SW 1271 (cell line): ENCODE measurements at places on chromosomes 6 and 20.
A peak's percentile ranks its signal among the peaks of the same experiment; 100 is the strongest.

DNA sequence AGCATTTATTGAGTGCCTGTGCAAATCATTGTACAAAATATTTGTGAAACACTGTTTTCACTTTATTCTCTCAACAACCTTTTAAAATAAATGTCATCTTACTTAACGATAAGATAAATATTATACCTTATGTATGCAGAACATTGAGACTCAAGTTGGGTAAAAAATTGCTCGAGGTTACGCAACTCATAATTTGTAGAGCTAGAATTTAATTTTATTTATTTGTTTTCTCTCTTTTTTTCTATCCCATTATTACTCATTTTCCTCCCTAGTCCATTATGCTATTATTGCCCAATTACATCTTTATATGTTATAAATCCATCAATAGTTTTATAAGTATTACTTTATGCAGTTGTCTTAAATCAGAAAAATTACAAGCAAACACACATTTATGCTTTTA lies 77.4 kb upstream of the ELOVL5 start:
- DNase-seq = no peak

- DNase-seq = no peak
Measured at GRCh38 chr6:45477790-45478189, 100.1 kb upstream of the SUPT3H start.

DNA sequence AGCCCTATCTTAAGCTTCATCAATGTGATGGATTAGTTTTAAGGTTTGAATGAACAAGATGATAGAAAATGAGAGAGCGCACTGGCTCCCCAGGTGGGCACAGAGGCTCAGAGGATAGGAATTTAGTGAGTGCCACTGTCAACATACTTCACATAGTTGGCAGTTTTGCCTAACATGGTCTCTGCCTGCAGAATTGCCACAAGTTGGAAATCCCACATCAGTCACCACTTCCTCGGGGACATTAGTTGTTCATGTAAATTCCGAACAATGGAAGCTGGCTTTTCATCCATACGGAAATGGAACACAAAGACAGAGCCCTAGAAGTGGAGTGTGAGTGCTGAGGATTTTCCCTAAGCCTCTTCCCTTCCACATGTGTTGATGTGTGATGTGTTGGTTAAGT lies 123.9 kb upstream of the PHACTR1 start:
- DNase-seq = peak; percentile 59

DNA sequence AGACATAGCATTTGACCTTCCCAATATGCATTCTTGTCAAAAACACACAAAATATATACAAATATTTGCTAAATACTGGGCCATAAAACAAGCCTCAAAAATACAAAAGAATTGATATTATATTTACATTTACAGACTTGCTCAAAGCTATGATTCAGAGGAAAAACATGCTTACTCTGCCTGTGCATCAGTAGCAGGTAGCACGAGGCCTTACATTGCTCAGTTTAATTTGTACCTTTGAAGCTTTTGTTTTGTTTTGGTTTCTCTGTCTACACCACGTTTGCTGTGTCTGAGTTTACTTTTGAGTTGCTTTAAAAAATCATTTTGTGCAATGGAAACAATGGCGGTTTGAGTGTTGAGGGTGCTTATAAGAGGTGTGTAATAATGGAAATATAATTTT lies 99.3 kb downstream of the PHF3 start:
- no peak for DNase-seq

DNA sequence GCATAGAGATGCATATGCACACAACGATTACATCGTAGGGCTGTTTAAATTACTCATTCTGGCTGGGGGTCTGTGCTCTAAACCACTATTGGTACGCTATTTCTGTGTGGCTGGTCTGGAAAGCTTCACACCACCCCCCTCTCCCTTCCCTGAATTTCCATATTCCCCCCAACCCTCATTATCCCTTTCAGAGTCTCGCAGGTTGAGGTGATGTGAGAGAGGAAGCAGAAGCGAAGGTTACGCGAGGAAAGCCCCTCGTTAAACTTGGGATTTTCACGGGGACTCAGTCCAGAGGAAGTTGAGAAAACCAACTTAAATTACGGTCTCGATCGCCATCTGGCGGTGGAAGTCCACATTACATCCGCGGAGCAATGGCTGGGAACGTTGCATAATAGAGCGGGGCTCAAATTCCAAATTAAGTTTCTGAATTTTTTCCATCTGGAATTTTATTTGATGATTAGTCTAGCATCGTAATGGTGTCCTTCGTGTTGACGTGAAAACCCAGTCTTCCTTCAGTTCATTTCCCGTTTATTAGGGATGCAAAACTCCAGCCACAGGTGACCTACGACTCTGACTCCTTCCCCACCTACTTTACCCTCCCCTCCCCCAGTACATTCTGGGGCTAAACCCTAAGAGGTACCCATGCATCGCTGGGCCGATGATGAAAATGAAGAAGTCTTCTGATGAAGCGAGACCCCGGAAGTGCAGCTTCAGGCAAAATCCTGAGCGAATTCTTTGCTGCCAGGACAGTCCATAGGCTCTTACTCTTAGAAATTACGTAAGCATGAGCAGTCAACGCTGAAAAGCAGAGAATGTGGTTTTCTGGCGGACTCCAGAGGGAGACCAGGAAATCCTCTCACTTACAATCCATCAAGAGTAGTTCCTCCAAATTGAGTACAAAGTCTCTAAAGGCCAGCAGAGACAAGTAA lies 19.7 kb downstream of the HLA-DOB start:
- DNase-seq = peak; percentile 31

DNA sequence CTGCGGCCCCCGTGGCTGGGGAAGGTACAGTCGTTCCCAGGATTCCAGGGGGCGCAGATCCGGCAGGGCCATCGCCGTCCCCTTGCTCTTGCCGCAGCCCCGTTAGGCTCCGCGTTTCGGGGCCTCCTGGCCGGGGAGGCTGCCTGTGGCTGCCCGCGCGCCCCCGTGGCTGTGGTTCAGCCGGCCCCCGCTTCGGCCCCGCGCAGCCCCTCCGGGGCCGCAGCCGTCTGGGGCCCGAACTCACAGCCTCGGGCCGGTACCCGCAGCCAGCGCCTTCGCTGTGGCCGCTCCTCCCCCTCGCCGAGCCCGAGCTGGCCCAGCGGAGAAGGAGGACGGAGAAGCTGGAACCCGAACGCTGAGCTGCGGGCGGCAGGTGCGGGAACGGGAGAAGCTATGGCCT lies 1826.9 kb upstream of the DEFB115 start:
- no peak for DNase-seq

- DNase-seq = no peak
Measured at GRCh38 chr6:15299430-15300131, 53.7 kb downstream of the JARID2 start.

DNA sequence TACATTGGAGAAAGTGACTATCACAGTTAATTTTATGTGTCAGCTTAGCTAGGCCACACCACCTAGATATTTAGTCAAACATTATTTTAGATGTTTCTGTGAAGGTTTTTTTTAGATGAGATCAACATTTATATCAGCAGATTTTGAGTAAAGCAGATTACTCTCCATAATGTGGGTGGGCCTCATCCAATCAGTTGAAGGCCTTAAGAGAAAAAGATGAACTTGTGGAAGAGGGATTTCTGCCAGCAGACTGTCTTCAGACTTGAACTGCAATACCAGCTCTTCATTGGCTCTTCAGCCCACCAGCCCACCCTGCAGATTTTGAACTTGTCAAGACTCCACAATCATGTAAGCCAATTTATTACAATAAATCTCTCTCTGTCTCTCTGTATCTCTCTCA lies 25.1 kb upstream of the FBXO30 start:
- no peak for DNase-seq

DNA sequence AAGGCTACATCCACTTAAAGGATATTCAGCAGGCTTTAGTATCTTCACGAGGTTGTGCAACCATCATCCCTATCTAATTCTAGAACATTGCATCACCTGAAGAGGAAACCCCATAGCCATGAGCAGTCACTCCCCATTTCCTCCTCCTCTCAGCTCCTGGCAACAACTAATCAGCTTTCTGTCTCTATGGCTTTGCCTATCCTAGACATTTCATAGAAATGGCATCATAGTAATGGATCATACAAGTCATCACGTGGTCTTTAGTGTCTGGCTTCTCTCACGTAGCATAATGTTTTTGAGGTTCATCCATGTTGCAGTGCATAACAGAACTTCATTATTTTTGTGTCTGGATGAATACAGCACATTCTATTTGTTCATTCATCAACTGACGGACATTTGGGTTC lies 20.5 kb downstream of the SNAI1 start:
- DNase-seq = no peak

DNA sequence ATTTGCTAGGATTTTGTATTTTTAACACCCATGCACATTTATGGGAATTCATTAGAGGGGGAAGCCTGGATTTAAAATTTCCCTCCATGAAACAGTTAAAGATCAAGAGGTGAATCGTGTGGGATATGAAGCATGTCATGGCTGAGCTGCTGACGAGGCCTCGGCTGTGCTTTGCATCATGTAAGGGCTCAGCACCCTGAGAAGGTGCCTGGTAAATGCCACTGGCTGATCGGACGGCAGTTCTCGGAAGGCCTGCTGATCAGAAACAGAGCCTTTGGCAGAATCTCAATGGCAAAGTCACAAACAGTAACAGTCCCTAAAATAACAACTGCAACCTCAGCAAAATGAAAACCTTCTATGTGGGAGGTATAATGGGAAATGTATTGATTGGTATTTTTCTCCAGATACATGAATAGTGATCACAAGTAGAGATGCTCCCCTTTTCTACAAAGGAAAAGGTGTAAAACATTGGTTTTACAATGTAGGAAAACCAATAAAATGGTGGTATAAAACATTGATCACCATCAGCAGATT lies 53.0 kb upstream of the FUCA2 start:
- no peak for DNase-seq

DNA sequence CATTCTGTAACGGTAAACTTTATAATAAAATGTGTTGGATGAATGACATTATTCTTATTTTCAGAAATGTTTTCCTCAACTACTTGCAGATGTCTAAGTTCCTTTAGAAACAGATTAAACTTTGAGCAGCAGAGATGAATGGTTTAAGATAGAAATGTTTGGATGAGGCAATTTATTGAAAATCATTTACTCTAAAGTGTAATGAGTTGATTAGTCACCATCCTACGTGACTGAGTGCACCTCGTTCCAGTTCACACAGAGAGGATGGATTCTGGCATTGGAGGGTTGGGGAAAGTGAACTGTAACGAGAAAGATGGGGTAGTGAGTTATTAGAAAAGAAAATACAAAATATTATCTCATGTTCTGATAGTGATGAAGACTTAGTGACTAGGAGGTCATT lies 28.7 kb downstream of the SMPDL3A start:
- DNase-seq = no peak

GRCh38 chr6:127933137-127933536 lies 32.3 kb upstream of the THEMIS start:
- DNase-seq = no peak

GRCh38 chr6:28543651-28544610 lies 18.2 kb downstream of the GPX5 start:
- DNase-seq = no peak

- DNase-seq = no peak
Measured at GRCh38 chr20:34435589-34435988, 72.5 kb downstream of the ITCH start.

DNA sequence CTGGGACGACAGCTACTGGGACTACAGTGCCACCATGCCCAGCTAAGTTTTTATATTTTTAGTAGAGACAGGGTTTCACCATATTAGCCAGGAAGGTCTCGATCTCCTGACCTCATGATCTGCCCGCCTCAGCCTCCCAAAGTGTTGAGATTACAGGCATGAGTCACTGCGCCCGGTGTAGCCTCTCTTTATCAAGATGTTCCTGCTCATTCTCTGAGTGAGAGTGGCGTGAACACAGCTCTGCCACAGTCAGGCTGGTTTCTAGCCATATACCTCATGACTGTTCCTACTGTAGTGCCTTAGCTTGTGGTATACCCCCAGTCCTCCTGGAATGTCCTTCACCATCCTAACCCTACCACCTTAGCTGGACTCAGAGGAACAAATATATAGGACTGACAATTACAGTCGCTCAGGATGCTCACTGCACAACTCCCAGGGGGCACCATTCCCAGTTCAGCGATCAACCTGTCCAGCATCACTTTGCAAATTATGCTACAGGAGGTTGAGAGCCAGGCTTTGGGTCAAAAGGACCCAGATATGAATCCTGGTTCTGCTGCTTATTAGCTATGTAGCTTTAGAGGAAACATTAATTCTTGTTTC lies 86.3 kb downstream of the CHMP4B start:
- no peak for DNase-seq

DNA sequence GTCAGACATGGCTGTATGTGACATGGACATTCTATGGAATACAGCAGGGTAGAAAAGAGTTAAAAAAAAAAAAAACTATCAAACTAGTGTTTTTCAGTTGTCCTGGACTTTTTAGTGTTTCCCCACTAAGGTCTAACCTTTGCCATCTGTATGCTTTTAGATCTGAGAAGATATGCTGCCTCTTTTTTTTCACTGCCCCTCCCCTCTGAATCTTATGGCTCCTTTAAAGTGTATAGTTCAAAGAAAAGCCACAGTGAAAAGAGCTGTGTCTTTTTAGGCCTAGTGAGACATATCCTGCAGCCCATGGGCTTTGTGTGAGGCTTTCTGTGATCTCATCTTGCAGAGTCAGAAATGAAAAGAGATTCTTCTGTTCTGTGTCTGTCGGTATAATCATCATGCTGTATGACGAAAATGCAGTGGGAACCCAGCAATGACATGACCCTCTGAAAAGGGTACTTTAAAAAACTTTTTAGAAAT lies 29.3 kb downstream of the ADGRG6 start:
- DNase-seq = no peak

DNA sequence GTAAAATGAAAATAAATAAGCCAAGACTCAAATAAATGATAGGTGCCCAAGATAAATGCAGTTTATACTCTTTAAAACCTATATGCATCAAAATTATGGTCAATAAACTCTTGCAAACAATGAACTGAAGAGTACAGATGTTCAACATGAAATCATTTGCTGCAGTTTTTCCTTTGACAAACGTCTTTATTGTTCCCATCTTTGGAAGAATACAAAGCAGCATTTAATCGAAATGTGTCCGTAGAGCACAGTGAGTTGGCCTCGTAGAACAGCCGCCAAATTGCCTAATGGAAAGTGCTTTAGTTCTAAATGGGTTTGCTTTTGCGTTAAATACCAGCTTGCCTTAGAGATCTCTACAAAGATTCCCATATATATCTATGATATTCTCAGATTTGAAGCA lies 447.4 kb downstream of the PKHD1 start:
- DNase-seq = no peak

- DNase-seq = no peak
Measured at GRCh38 chr6:145668844-145669243, 66.5 kb downstream of the EPM2A start.

GRCh38 chr6:38142178-38142902 lies 322.8 kb downstream of the ZFAND3 start:
- DNase-seq = no peak

- peak; percentile 8 for DNase-seq
Measured at GRCh38 chr6:16639684-16640480, 121.4 kb downstream of the ATXN1 start.

- no peak for DNase-seq
Measured at GRCh38 chr6:161056451-161056850, 64.9 kb downstream of the MAP3K4 start.

- no peak for DNase-seq
Measured at GRCh38 chr20:51595744-51596143, 53.2 kb upstream of the NFATC2 start.
